ENCODE measurements at places on chromosomes 4 and X.

DNA sequence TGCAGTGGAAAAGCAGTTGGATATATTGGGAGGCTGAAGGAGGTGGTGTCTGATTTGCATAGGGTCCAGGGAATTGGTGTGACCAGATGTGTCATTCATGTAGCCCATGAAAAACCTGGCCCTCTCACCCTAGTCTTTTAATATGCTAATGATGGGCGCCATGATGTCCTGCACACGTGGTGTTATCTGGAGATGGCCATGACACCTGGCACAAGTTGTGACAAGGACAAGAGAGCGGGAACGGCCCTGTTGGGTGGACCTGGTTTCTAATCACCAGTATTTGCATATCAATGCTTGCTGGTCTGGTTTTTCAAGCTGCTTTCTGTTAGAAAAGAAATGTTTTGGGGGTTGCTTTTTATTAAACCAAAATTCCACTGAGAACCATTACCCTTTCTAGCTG, 87.4 kb downstream of the ZXDA start:
- DNase-seq: no peak

GRCh38 chr4:184201179-184201578, 16.5 kb downstream of the ENPP6 start:
- no peak for DNase-seq

DNA sequence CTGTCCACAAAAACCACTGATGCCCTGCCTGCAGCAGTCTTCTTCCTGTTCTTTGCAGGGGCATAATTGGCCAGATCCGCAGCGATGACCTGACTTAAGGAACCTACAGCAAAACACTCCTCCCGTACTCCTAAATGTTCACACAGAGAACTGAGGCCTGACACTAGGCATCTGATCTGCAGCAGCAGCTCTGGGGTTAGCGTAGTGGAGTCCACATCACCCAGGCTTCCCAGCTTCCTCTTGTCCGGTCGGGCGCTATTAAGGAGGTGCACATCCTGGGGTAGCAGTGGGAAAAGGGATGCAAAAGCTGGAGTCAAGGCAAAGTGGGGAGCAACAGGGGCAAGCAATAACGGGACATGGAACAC, 758 bp downstream of the SCFD2 start:
- no peak for DNase-seq

GRCh38 chrX:45751156-45751555, 550.5 kb upstream of the DIPK2B start:
- no peak for DNase-seq

DNA sequence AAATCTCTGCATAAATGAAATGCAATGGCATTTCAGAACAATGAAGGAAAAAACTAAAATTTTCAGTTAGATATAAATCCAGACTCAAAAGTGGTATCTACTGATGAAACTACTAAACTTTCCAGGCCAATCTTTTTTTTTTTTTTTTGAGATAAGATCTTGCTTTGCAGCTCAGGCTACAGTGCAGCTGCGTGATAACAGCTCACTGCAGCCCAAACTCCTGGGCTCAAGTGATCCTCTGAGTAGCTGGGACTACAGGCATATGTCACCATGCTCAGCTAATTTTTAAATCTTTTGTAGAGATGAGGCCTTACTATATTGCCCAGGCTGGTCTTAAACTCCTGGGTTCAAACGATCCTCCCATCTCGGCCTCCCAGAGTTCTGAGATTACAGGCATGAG, 1228.2 kb upstream of the ADGRL3 start:
- DNase-seq: no peak

Data from stimulated activated CD4-positive, alpha-beta T cell treated with anti-CD3 and anti-CD28 coated beads, Interleukin-12 subunit alpha, Interleukin-12 subunit beta, amount 100 ng/mL, for 24 hours (primary cell).